RWPE1 (cell line): ENCODE measurements at places on chromosomes 3 and 15.

DNA sequence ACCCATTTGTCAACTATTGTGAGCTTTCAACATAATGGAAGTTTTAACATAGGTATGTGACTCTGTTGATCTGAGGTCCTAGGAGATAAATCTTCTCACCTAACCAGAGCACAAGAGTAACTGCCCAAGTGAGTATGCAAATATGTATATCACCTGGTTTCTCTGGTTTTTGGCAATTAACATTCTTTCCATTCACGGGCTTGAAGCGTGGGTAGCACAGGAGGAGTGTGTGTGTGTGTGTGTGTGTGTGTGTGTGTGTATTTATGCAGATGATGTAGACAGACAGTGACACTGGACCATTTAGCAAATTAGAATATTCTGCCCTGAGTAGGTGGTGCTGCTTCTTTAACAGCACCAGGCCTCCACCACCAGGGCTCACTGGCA is 15.0 kb downstream of the EPHB1 start:
- no peak for DNase-seq

DNA sequence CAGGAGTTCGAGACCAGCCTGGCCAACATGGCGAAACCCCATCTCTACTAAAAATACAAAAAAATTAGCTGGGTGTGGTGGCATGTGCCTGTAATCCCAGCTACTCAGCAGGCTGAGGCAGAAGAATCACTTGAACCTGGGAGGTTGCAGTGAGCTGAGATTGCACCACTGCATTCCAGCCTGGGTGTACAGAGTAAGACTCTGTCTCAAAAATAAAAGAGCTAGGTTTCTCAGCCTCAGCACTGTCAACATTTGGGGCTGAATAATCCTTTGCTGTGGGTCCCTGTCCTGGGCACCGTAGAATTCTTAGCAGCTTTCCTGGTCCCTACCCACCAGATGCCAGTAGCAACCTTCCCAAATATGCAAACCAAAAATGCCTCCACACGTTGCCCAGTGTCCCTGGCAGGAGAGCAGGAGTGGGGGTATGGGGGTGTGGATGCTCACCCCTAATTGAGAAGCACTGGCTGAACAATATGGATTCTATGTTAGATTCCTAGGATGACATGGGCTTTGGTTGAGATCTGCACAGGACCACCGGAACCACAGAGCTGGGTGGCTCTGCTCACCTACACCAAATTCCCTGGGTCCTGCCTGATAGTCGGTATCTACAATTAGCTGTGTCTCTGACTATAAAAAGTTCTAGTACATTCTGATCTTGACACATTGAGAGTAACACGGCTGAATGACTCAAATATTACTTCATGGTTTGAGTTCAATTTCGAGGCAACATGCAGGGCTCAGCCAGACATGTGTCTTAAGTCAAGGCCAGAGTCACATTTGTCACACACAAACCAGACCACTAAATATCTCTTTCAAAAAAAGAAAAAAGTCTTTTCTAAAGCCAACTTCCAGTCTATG is 577.0 kb upstream of the MDFIC2 start:
- no peak for DNase-seq

DNA sequence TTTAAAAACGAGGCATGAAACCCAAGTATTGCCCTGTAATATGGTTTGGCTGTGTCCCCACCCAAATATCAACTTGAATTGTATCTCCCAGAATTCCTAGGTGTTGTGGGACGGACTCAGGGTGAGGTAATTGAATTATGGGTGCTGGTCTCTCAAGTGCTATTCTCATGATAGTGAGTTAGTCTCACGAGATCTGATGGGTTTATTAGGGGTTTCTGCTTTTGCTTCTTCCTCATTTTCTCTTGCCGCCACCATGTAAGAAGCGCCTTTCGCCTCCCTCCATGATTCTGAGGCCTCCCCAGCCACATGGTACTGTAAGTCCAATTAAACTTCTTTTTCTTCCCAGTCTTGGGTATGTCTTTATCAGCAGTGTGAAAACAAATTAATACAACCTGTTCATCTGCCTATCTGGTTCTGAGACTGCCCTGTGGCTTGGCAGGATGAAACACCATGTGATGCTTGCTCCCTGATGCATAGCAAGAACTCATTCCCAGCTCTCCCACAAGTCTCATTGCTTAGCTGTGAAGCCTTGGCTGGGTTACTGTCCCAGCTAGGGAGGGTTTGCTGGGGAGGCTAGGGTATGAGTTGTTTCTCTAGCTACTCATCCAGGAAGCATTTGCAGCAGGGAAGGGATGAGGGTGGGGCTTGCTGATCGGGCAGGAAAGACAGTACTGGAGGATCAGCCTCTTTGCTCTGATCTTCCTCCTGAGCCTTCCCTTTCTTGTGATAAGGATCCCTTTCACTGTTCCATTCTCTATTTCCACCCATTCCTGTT is 3.7 kb upstream of the SQOR start:
- DNase-seq = peak; percentile 61

DNA sequence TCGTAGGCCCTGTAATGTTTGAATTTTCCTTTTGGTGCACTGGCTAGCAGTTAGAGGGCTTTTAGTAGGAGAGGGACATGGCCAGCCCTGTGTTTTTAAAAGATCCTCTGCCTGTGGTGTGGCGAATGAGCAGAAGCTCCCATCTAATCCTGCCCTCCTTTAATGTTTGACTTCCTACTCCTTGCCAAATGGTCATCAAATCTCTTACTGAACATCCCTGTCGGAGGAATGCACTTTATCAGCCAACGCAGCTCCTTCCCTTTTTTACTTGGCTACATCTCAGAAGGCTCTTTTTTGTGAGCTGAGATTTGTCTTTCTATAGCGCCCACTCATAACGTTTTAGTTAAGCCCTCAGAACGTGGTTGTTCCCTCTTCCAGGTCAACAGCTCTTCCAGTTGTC is 44.8 kb downstream of the MAP2K5 start:
- no peak for DNase-seq

- no peak for DNase-seq
Observed at GRCh38 chr3:182617500-182617899, 175.8 kb upstream of the ATP11B start.

DNA sequence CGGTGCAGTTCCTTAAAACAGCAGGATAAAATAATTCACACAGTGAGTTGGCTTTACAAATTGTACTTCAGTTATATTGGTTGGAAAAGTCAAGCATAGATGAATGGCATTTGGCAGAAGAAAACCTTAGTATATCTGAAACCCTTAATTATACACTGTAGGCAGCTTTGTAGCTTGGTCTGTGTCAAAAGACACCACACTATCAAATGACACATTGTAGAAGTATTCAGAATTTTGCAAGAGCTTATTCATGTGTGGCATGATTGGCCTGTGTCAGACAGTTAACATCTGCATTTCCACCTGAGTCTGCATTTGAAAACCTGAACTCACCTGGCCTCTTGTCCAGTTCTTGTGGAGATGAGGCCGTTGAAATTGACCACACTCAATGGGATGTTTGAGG is 13.8 kb downstream of the TMEM266 start:
- DNase-seq = peak; percentile 77

- no peak for DNase-seq
Observed at GRCh38 chr3:181718369-181718768, 6.6 kb downstream of the SOX2 start.

- DNase-seq = no peak
Observed at GRCh38 chr3:48428572-48429316, 1.1 kb downstream of the PLXNB1 start.

DNA sequence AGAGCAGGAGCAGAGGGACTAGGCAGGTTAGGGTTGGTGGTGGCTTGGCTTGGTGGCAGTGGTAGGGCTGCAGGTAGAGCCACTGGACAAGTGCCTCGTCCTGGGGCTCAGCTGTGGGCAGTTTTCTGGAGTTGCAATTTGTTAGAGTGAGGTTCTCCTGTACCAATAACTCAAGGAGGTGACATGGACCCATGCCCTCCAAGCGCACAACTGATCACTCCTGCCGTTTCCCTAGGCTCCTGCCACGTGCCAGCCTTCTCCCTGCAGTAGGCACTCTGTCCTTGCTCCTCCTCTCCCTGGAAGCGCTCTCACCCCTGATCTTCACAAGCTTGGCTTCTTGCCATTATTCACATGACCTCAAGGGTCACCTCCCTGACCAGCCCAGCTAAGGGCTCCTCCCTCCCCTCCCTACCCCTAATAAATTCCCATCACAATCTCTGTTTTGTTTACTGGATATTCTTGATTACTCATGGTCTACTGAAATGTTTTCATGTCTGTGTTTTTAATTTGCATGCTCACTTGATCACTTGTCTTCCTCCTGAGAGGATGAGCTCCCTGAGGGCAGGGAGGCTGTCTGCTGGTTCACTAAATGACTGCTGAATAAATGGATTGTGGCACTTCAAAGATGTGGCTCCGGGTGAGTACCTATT is 3.3 kb downstream of the WNT7A start:
- DNase-seq = no peak

GRCh38 chr3:27596921-27597320 is 112.7 kb upstream of the SLC4A7 start:
- DNase-seq = no peak

DNA sequence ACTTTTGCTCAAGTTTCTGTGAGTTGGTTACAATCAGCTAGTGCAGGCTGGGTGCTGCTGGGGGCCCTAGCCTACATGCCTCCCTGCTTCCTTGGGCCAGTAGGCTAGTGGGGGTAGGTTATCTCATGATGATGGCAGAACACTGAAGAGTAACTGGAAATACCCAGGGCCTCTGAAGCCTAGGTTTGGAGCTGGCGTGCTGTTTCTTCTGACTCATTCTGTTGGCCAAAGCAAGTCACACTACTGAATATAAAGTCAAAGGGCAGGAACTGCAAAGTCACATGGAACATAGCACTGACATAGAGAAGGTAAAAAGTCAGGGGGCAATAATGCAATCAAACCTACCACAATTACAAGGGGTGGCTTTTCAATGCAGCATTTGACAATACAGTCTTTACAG is 34.5 kb downstream of the RASGRP1 start:
- no peak for DNase-seq
